Daoy (cell line): ENCODE measurements at places on chromosomes 6 and 20.

DNA sequence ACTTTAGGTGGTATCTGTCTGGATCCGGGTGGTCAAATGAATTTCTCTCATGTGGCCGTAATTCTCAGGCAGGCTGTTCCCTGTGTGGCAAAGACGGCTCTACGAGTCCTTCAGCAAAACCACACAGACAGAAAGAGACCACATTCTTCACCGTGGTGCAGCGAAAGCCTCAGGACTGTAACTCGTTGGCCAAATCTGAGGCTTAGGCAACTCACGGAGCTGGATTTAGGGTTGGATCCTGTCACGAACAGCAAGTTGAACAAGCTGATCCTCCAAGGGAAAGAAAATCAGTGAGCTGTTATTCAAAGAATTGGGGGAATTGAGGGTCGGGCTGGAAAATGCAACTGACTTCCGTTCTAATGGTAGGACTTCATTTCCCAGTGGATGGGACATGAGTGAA is 167.4 kb downstream of the ZMYND8 start:
- DNase-seq = no peak

- DNase-seq = peak; percentile 59
Measured at GRCh38 chr6:23180504-23181293, 611.3 kb downstream of the HDGFL1 start.

- no peak for DNase-seq
Measured at GRCh38 chr6:23633996-23634395, 492.0 kb upstream of the NRSN1 start.

DNA sequence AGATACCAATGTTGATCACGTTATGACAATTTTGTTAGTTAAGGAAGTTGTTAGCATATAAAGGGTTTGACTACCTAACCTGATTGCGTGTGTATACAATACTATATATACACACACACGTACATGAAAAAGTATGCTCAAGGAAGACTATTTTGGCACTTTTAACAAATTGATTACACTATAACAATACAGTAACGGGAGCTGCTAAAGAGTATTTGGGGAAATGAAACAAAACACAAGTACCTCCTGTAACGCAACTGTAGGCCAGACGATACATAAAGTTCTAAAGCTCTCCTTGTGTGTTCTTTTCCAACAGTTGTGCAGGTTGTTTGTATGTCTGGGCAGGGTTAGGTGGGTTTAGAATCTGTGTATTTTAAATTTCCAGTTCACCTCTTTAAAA is 98.7 kb downstream of the PLEKHG1 start:
- DNase-seq = no peak

DNA sequence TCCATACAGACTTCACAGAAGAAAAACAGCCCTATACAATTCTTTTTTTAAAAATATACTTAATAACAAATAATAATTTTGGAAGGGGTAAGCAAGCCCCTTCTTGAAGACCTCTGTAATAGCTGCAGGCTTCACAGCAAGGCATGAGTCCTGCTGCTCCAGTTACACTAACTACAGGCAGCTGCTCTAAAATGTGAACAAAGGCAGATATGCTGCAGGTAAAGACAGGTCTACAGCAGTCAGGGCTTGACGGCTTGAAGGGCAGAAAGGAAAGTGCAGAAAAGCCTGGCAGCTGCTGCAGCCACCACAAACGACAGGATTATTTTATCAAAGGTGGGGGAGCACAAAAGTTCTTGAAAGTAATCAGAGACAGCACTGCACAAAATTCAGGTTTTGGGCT is 11.3 kb downstream of the FAXC start:
- DNase-seq = no peak
